ENCODE measurements at places on chromosomes 11 and 22.

GRCh38 chr11:64791781-64792291, 11.2 kb downstream of the MAP4K2 start:
- DNase-seq: no peak

- no peak for DNase-seq
These were observed 7.4 kb downstream of the BMAL1 start for GRCh38 chr11:13284776-13285588.

- no peak for DNase-seq
These were observed 13.0 kb upstream of the MCHR1 start for GRCh38 chr22:40666151-40666848.

DNA sequence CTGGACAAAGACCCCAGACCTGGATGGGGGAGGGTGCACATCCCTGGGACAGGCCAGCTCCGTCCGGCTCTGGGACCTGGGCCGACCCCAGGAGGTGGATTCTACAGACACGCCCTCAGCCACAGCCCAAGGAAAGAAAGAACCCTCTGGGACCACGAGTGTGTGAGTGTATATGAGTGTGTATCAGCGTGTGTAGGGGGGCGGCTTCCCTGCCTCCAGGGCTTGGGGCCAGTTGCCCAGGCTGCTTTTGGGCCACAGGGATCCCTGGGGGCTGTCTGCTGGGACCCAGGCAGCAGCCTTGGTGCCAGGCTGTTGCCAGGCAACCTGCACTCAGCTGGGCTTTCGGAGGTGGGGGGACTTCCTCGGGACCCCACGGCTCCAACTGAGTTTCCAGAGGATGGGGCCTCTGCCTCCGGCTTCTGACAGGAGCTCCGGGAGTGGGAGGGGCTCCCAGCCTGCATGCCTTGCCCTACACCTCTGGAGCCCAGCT, 8.9 kb downstream of the DUSP8 start:
- no peak for DNase-seq

DNA sequence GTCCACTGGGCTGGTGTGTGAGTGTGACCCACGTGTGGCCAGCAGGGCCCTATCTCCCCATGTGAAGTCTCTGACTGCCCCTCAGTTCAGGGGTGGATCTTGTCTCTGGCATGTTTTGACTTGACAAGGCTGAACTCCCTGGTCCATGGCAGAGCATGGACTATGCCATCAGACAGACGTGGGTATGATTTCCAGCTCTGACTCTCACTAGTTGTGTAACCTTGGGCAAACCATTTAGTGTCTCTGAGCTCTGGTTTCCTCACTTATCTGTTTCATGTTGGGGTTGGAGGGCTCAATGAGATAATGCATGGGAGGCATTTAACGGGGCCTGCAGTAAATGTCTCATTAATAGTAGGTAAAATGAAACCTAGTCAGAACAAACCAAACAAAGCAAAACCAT, 254.5 kb upstream of the NARS2 start:
- no peak for DNase-seq

- no peak for DNase-seq
These were observed 16.9 kb downstream of the C11orf86 start for GRCh38 chr11:66992041-66992440.

GRCh38 chr11:131999084-131999483, 628.7 kb downstream of the NTM start:
- no peak for DNase-seq

DNA sequence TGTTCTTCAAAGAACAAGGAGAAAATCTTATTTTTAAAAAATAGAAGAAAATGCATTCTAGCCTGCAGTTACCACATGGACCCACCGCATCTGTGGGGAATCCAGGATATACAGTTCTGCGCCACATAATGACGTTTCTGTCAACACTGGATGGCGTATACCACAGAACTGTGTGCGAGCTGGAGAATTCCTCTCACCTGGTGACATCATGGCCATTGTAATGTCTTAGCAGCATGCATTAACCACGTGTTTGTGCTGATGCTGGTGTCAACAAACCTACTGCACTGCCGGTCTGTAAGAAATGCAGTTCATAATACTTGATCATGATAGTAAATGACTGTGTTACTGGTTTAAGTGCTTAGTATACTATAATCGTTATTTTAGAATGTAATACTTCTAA, 174.7 kb downstream of the TBC1D22A start:
- DNase-seq: no peak

- no peak for DNase-seq
These were observed 4.5 kb downstream of the FTH1 start for GRCh38 chr11:61963016-61963281.

DNA sequence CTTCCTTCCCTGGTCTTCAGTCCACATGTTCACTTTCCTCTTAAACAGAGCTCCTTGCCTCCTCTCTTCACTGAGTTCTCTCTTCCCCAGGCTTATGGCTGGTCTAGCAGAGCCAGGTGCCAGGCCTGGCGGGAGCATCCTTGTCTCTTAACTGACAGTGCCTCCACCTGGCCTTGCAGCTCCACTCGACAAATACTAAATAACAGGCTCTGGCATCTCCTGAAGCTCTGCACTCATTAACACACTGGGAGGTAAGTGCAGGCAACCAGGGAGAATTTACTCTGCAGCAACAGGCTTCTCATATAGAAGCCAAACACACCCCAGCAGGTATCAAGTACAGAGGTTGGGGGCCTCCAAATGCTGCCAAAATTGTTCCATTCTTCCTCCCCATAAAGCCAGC, 438.1 kb downstream of the SOX6 start:
- no peak for DNase-seq

GRCh38 chr11:94997437-94997836, 23.9 kb downstream of the KDM4D start:
- DNase-seq: no peak

DNA sequence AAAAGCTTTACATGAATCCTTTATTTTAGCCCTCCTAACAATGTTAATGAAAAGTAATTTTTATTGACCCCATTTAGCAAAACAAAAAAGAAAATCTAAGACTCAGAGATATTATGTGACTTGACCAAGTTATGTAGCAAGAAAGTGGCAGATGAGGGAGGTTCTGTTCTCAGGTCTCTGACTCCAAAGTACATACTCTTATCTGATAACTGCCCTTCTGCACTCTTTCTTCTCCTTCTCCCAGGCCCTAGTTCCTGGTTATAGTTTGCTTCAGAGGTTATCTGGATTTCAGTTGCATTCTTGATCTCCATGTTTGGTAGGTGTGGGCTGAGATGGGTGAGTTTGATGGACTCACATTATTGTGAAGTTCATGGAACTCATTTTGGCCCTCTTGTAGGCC, 4.5 kb downstream of the OR9Q2 start:
- no peak for DNase-seq

DNA sequence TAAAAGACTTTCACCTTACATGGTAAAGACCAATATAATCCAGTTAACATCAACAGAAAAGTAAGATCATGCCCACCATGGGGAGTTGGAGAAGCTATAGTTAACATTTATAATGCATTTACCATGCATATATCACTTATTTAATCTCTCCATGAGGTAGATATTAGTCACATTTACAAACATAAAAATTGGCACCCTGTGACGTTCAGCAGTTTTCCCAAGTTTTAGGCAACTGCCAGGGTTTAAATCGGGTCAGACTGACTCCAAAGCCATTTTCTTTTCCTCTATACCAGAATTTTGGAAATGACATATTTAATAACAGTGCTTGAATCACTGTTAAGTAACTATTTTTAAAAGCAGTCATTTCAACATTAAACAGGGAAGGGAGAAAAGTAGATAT, 266.3 kb downstream of the DDX10 start:
- DNase-seq: no peak

DNA sequence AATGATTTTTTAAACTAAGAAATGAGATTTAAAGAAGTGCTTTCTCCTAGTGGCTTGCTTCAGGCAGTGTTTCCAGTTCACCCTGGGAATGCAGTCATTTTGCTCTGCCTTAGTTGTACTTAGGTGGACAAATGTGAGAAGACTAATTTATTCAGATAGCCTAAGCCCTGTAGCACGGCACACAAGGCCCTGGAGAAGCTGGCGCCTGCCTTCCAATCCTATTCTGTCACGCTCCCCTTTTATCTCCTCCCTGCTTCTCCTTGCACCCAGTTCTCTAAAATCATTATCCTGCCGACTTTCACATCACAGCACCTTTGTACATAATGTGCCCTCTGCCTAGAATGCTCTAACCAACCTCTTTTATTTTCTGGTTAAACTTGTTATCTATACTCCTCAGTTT, 64.0 kb downstream of the PPME1 start:
- DNase-seq: no peak

DNA sequence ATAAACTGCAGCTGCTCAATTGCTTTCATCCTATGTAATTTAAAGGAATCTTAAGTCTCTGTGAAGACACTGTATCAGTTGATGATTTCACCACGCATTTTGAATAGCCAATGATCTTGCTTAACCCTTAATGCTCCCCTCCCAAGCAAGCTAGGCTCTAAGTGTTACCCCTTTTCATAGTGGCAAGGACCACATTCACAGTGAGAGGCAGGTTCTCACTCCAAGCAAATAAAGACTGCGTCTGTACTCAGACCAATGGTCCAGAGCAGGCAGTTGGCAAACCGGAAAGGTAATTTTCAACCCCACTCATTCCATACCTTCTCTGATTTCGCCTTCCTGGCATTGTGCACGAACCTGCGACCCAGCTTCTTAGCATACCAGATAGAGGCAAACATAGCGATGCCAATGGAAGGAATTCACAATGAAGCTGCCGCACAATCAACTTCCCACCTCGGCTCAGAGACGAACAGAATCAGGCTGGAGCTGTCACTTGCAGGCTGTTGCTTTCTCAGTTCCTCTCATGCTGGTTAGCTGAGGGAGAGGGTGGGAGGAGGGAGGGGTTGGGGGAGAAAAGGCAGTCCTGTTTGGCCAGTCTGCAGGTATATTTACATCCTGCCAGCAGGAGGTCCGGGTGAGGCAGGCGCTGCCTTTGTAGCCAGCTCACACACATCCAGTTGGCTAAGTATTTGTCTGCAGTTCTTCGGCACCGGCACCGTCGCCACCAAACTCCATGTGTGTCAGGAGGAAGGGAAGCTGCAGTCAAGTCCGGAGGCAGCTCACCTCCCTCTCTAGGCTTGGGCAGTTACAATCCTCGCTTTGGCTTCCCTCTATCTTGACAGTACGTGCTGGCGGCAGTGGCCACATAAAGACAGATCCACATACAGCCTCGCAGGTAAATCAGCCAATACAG, 1151.2 kb upstream of the CCDC90B start:
- DNase-seq: no peak

GRCh38 chr11:92727769-92728168, 241.7 kb upstream of the MTNR1B start:
- DNase-seq: no peak

DNA sequence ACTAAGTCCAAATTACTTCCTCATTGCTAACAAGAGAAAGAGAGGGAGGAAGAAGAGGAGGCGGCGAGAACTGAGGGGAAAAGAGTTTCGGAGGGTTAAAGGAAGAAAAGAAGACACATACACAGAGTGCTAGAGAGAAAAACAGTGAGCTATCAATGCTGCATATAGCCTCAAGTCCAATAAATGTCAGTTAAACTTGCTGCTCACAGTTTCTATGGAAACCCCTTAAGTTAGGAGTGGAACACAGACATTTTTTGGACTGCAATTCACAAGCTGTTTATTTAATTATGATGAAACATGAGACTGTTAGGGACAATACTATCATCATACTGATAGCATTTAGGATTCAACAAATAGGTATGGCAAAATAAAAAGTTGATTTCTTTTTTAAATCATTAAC, 1320.4 kb downstream of the LRRC4C start:
- no peak for DNase-seq

GRCh38 chr11:48095779-48096470, 115.6 kb downstream of the PTPRJ start:
- no peak for DNase-seq

DNA sequence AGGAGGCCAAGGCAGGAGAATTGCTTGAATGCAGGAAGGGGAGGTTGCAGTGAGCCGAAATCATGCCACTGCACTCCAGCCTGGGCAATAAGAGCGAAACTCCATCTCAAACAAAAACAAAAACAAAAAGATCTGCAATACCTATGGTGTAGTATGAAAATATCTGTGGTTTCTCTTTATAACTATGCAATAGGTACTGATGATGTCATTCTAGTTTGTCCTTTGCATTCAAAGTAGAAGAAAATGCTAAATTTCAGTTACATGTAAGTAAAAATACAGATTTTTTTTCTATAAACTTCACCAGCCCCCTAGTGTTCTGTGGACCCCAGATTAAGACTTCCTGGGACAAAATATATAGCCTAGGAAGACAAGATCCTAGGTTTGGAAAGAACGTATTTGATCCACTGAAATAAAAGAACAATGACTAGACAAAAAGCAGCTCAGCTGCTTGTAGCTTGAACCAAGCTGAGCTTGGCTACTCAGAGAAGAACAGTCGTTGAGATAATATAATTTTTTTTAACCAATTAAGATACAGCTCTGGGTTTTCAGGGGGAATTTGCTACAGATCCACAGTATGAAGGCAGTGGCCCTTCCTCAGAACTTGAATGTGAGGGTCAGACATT, 2.8 kb upstream of the HBE1 start:
- no peak for DNase-seq

DNA sequence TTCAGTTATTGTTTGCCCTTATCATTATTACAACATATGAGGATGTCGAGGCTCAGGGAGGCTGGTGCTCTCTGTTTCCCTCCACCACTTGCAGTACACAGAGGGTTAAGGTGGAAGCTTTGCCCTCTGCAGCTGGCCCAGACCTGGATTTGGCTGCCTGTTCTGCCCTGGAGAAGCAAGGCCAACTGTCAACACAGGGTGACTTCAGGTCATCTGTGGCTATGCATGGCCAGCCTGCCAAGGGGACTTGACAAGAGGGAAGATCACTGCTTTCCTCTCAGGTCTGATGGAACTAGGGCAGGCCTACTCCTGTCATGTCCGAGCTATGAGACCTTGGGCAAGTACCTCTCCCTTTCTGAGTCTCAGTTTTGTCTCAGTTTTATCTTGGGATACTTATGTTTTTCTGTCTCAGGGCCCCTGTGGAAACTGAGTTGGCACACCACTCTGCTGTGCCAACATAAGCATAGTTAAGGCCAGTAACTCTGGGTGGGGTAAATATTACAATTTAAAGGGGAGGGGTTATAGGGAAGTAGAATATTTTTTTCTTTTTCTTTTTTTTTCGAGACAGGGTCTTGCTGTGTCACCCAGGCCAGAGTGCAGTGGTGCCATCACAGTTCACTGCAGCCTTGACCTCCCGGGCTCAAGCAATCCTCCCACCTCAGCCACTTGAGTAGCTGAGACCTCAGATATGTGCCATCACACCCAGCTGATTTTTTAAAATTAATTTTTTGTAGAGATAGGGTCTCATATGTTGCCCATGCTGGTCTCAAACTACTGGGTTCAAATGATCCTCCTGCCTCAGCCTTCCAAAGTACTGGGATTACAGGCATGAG, 2.4 kb upstream of the THRSP start:
- no peak for DNase-seq
